ENCODE measurements at places on chromosomes 5 and 9.

GRCh38 chr5:50440651-50441492 is at the start of gene EMB:
Gene EMB (minus strand): TSS chr5:50441288. CDS start chr5:50441151, 137 bp downstream.
- peak; percentile 28 for DNase-seq

- DNase-seq = peak; percentile 49
Measured at GRCh38 chr9:15696979-15697378, 144.1 kb downstream of the CCDC171 start.

GRCh38 chr5:164553851-164554250 is 1048.4 kb downstream of the MAT2B start:
- DNase-seq = no peak

- peak; percentile 68 for DNase-seq
Measured at GRCh38 chr5:123814801-123815470, 303.0 kb downstream of the CSNK1G3 start.

DNA sequence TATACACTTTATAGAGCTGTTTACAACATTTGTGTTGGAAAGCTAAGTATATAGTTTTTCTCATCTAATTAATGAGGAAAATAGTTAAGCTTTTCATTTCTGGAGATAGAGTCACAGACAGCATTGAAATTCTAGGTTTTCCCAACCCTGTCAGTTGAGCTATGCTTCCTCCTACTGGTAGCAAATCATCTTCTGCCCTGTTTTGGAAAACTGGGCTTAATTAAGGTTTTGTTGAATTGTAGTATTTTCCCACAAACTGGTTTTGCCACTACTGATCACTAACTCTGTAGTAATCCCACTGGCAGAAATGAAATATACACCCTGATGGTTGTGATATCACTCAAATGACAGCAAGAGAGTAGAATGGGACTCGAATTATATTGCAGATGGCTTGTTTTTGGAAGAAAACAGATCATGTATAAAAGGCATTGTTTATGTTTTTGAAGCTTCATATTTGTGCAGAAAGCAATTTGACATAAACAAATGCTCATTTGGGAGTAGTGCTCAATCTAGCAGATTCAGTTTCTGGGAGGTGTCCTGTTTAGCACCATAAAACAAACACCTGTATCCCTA is 46.6 kb downstream of the CD180 start:
- DNase-seq = peak; percentile 47

DNA sequence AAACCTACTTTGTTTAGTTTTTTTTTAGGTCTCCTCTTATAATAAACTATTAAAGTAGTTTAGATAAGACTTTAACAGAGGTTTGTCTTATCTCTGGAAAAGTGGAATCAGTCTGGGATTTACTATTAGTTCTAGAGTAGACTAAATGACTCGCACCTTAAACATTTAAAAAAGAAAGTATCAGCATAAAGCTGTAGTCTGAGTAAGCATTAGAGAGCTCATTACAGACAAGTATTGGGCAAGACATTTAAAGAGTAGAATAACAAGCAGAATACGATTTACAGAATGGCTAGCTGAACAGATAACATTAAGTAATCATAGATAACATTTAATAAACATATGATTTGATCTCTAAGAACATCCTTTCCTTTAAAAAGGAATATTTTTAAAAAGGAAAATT is 226.0 kb upstream of the DMAC1 start:
- DNase-seq = no peak

DNA sequence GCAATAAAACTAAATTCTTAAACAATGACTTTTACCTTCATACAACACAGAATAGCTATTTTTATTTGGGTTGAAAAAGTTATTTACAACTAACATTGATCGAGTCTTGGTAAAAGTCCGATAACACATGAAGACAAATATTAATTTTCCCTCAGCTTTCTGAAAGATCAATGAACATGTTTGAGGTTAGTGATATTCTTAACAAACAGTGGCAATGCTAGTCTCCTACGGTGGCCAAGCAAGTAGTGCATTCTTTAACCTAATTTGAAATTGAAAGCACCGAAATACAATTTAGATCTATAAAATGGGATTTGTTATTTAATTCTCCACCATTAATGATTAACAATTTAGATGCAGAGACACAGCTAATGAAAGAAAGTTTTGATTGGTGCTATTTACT is 435.1 kb downstream of the HCN1 start:
- no peak for DNase-seq

- DNase-seq = peak; percentile 31
Measured at GRCh38 chr5:65969539-65970393, 43.4 kb downstream of the ERBIN start.

GRCh38 chr5:135249658-135250057 is 149.4 kb downstream of the MACROH2A1 start:
- DNase-seq = peak; percentile 78

GRCh38 chr9:137385061-137385655 is 37.8 kb downstream of the EXD3 start:
- no peak for DNase-seq

DNA sequence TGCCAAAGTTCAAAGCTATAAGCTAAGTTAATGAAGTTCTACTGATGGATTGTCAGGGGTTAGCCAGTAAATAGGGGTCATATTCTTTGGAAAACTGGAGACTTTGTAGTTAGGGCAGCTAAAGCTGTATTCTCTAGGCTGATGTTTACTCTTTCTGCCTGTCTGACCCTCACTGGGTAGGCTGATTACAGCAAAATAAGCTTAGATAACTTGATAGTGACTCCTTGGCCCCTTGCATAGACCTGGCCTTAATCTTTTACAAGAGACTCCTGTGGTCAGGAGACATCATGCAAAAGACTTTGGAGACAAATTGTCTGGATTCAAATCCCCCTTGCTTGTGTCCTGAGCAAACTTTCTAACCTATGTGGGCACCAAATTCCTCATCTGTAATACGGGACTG is 314.4 kb upstream of the MSX2 start:
- DNase-seq = no peak

DNA sequence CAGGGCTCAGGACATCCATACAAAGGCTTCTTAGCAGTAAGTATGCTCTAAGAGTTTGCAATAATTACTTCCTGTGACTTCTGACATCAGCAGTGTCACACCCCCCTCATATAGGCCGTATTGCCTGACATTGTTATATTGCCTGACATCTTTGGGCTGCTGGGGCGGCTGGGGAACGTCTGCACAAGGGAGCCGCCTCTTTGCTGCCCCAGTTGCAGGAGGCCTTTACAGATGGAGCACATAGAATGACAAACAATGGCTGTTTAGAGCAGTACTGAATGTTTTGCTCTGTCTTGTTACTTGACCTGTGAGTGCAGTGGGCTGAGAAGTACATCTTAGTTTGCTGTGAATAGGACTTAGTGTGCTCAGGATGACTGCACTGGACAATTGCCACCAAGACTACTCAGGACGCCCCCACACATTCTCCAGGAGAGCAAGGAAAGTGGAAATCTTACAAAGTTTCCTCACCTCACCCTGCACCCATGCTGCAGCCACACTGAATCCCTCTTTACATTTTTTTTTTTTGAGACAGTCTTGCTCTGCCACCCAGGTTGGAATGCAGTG is 65.4 kb upstream of the SPOCK1 start:
- no peak for DNase-seq

DNA sequence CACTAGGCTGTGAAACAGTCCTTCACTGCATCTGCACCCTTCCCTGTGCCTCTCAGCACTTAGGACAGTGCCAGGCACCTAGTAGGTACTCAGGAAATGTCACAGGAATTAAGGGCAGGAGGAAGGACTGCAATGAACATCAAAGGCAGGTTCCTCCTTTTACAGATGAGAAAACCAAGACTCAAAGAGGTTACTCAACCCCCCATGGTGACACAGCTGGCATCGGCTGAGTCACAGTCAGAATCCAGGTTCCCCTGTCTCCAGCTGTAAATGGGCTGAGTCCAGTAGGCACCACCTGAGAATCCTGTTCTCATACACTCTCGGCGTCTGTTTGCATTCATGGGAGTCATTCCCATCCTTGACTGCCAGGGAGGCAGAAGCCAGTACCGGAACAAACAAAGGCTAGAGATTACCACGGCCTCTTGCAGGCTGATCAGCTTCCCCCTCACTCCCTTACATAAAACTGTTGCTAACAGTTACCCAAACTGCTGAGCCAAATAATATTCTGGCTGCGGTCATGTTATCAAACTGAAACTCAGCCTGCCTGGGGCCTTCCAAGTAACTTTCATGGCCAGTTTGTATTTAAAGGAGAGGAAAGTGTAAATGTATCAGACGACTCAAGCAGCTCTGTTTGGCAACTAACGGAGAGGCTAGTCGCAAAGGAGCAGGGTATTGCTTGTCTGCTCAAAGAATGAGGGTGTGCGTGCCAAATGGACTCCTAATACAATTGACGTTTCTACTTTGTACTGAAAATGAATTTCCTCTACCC is 201.7 kb downstream of the PAPPA start:
- DNase-seq = no peak

Measured in EH (cell line).